ENCODE measurements at places on chromosomes 13 and 19. TPM values are rescaled to one million over a fixed set of nuclear protein-coding genes. Genes with fewer than 3 reads are reported as not detected.
A peak's percentile ranks its signal among the peaks of the same experiment; 100 is the strongest.

GRCh38 chr13:30142486-30143211, 164.7 kb downstream of the KATNAL1 start:
- DNase-seq, result no peak

GRCh38 chr13:92984151-92984550, 242.5 kb upstream of the GPC6 start:
- DNase-seq, result no peak

DNA sequence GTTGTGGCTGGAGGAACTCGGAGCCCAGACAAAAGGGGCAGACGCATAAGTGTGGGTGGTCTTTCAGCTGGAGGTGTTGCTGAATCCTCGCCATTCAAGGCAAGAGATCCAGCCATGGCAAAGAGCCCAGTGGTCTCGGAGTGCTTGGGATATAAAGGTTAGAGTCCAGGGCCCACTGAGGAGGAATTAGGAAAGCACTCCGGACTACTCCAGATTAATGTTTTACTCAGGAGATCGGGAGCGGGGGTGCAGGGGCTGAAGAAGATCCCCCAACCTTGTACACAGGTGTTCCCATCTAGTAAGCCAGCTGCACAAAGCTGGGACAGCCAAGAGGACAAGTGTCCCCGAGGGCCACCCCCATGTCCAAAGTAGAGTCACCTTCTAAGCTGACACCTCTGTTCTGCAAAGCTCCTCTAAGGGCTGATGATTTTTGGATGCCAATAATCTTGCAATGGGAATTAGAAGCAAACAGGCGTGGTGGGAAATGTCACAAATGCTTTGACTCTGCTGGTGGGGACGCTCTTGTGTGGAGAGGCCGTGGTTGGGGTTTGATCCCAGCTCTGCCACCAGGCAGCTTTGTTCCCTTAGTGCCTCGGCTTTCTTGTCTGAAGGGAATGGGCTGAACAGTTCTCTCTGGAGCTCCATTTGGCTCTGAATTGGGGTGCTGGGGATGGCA, 194.3 kb upstream of the SOX1 start:
- no peak for DNase-seq

DNA sequence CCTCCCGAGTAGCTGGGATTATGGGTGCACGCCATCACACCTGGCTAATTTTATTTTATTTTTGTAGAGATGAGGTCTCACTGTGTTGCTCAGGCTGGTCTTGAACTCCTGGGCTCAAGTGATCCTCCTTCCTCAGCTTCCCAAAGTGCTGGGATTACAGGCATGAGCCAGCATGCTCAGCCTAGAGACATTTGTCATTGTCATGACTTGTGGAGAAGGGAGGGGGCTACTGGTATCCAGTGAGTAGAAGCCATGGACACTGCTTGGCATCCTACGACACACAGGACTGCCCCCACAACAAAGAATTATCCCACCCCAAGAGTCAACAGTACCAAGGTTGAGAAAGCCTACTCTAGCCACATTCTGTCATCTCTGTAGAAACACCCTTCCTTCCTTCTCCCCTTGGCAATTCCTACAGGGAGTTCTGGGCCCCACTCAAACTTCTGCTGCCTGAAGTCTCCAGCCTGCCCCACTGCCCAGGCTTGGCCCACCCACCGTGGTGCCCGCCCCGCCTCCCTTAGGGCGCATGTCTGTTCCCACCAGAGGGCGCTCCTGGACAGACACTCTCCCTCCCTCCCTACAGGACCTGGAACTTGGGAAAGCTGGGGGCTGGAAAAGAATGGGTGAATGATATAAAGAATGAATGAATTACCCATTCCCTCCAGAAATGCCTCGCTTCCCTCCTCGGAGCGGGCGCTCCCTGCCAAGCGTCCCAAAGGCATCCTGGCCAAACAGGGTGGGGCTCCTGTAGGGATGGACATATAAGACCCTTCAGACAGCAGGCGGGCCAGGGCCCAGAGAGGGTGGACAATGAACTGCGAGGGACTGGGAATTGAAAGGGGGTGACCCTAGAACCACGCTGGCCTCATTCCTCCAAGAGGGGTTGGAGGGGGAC, 5.5 kb upstream of the EMP3 start:
- peak; percentile 88 for DNase-seq

UNC13A gene
- total RNA-seq, result not detected

GRCh38 chr19:35549174-35549788, 3.9 kb downstream of the TMEM147 start:
- DNase-seq, result no peak

DNA sequence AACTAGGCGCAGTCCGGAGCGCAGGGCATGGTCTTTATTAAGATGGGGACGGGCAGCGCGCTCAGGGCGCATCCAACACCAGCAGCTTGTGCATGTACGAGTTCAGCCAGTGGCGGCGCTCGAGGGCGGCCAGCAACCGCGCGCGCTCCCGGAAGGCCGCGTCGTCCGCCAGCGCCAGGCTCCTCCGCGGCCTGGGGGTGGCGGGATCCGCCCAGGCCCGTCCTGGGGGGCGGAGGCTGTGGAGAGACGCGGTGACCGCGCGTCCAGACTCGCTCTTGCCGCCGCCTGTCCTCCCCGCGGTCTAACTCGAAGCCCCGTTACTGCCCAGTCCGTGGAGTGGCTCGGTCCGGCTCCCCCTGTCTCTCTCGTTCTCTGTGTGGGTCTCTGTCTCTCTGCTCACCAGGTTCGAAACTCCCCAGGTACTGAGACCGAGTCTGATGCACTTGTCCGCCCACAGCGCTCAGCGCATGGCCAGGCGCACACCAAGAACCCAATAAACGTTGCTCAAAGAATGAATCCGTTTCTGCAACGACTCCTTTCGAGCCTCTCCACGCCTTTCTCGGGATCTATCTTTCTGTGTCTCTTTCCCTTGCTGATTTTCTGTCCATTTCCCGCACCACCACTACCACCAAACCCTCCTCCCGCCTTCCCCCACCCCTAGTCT, 702 bp downstream of the PTH2 start:
- no peak for DNase-seq

DNA sequence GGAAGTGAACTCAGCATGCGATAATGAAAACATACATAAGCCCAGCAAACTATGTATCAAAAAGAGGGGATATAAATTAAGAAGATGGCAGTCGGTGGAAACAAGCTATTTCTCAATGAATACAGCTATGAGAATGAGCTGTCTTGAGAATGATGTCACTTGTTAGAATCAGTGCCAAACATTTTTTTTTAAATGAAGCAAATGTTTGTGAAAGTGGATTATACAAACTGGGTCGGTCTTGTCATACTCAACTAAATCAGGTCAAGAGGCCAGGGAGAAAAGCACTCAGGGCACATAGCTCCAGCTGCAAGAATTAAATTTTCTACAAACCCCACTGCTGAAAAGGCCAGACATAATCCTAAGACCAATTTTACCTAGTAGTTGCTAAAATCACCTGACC, 1048.4 kb downstream of the SLITRK1 start:
- no peak for DNase-seq

CBY2 gene
- total RNA-seq, result not detected

- no peak for DNase-seq
These were observed 73.2 kb upstream of the DOCK9 start for GRCh38 chr13:99050983-99051488.

GRCh38 chr13:75395066-75395465, 86.9 kb downstream of the TBC1D4 start:
- DNase-seq, result no peak

Measured in right lobe of liver (tissue), 6 donors.